Aorta (tissue), 5 donors: ENCODE measurements at places on chromosomes 11 and 22. TPM values are rescaled to one million over a fixed set of nuclear protein-coding genes. Genes with fewer than 3 reads are reported as not detected.

Gene OR6A2
- total RNA-seq = 0.26 TPM

Gene KLHDC7B
- total RNA-seq = 0.63 TPM

Gene OR5A1
- not detected for total RNA-seq

DNA sequence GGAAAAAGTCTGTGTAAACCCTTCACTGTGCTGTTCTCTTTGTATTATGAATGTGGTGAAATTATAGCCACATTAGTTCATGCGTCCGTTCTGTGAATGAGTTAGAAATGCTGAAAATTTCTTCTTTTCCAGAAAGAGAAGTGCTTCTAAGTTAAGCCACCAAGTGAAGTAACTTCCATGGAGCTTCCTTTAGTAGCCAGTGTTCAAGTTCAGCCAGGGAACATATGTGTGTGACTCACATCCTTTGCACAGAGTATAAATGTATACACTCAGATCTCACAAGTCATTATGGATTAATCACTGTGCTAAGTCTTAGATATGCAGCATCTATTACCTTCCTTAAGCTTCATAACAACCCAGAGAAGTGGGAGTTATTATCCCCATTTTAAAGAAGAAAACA, 3.1 kb upstream of the MMP8 start:
- DNase-seq = no peak

DNA sequence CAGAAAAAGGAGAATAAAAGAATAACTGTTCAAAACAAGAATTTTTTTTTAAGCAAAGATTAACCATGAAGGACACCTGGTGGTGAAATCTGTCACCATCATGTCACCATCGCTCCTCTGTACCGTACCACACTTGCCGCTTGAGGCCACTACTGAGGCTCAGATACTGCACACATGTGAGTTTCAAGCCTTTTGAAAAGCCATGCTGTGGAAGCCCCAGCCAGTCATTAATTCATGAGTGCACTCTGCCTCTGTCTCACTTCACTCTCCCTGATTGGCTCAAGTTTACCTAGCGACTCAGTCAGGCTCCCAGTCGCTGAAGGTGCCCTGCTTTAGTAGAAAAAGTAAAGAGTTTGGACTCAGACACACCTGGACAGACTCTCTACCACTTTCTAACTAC, 6.6 kb upstream of the MS4A12 start:
- no peak for DNase-seq

DNA sequence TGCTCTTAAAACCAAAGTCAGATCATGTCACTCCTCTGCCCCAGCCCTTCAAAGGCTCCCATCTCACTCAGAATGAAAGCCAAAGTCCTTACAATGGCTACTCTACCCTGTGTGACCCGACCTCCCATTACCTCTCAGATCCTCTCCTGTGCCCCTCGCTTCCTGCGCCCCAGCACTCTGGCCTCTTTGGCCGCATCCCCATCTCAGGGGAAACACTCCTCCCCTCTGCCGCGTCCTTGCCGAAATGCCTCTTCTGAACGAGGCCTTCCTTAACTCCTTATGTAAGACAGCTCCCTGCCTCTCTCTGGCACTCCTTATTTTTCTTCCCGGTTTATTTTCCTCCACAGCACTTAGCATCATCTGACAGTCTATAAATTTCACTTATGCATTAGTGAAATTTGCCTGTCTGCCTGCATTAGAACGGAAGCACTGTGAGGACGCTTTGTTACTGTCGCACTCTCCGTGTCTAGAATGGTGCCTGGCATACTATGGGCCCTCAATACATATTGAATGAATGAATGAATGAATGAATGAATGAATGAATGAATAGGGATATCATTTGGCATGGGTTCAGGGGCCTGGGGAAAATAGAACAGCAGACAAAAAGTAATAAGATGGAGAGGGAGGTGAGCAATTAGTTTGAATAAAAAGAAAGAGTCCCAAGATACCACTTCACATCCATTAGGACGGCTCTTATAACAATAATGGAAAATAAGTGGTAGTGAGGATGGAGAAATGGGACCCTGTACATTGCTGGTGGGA, 137.8 kb downstream of the CEP164 start:
- DNase-seq = no peak

DNA sequence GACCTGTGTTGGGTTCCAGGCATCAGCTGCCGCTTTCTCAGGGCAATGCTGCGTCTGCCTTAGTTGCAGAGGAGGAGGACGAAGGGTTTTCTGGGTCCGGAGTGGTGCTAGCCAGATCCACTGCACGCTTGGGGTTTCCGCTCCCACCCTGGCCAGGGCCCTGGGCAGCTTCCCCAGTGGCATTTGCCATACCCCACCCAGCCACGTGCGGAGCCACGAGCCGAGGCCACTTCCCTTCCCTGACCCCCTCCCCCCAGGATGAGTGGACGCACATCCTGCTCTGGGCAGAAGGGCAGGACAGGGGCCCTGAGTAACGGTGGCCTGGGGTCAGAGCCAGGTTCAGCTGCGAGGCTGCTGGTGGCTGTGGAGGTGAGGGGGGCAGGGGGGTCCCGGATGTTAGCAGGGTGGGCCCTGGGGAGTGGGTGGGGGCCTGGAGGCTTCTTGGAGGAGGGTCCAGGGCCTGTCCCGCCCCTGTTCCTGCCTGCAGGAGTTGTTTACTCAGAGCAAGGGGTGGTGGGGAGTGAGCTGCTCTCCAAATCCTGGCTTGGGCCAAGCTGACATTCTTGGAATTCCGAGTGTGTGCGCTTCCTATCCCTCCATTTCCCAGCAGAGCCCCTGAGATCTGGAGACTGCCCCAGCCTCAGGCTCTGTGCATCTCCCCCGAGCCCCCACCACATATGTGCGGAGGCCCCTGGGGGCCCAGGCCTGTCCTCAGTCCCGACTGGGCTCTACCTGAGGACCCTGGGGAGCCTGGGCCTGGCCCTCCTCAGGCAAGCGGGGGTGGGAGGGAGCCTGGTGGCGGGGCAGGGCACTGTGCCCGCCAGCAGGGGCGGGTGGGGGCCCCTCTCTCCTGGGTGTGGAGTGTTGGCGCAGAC, 1.4 kb downstream of the TSPAN4 start:
- DNase-seq = peak; percentile 96

- DNase-seq = peak; percentile 22
These were observed 55.4 kb downstream of the ST14 start for GRCh38 chr11:130214861-130215530.

GRCh38 chr11:73163638-73164174, 21.6 kb upstream of the FCHSD2 start:
- DNase-seq = no peak

GRCh38 chr22:39433476-39434242, 23.2 kb upstream of the MGAT3 start:
- peak; percentile 70 for DNase-seq
